HFFc6 (cell line): ENCODE measurements at places on chromosomes 5 and 9.

DNA sequence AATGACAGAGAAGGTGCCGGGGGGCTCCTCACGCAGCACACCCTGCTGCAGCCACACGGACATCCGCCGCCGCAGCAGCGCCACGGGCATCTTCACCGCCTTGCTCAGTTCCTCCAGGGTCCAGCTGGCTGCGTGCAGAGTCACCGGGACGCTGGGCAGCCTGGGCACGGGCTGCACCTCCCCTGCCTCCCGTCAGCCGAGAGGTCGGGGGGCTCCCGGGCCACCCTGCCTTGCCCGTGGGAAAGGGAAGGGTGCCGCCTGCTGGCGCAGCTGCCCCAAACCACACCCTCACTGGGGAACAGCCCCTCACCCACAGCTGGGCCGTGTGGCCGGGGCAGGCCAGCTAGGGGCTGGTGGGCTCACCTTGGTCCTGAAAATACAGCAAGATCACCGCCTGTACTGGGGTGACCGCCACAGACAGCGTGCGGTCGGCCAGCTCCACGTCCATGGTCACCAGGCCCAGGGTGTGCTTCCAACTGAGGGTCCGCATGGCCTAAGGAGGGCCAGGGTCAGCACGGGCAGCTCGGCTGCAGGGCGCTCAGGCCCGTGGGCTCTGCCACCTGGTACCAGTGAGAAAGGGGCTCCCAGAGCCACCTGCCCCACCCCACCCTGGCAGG lies 3.6 kb upstream of the TMEM210 start:
- DNase-seq: no peak

DNA sequence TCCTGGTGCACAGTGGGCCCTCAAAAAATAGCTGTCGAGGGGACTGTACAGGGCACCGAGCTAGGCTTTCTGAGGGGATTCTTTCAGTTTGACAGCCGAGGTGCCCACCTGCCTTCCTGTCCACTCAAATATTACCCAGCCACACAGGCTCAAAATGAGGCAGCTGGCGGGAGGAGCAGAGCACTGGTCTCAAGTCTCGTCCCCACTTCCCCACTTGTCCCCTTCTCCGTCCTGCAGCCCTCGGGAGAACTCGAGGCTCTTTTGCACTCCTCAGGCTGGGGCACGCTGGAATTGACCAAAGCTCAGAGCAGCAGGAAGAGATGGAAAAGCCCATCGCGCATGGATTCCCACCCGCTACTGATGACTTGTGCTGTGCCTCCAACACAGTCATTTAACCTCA lies 185.2 kb downstream of the HSPA4 start:
- no peak for DNase-seq

GRCh38 chr9:121566481-121567465 lies 67.1 kb upstream of the GGTA1 start:
- peak; percentile 64 for DNase-seq

DNA sequence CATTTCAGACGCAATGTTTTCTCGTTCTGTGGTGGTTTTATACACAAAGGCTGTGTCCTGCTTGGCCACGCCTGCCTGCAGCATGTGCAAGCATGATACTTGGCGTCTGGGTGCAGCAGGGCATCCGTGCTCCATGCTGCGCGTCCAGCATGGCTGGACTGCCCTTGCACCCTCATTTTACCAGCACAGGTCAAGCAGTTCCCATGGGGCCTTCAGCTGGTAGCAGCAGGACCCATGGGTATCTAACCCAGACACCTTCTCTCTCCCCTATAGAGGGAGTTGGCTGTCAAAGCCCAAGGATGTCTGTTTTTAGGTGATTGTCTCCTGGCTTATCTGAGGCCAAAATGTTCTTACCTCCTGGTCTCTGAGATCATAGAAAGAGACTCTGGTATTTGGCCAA lies 158.3 kb upstream of the PITX1 start:
- DNase-seq: no peak

DNA sequence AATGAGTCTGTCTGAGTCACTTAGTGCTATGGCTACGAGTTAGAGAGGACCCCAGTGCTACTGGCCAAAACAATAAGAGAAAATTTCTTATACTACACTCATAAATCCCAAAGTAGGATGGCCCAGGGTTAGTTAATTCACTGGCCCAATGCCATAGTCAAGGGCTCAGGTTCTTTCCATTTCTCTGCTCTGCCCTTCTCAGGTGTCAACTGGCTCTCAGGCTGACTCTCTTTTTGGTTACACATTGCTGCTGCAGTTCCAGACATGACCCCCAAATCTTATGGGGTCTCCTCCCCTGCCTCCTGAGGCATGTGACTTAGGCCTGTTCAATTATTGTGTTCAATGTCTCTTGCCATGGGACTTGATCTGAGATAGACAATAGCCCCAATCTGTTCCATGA lies 70.4 kb downstream of the ARHGEF37 start:
- DNase-seq: no peak
